NCI-H146 (cell line): ENCODE measurements at places on chromosomes 2 and 18.

DNA sequence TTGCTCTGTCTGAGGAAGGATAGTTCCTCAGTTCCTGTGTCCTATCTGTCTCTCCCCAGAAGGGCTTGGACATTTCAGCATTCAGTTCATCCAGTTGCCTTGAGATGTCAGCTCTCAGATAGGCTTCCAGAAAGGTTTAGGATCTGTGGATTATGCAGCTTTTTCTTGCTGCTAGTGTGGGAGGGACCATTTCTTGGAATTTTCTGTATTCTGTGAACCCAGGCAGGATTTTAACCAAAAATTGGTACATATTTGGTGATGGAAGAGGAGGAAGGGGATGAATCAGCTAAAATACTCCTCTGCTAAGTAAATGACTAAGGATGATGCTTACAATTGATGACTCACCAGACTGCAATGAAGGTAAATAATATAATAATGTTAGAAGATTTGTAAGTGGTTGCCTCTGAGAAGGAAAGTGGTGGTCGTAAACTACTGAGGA is 58.6 kb upstream of the DOCK10 start:
- DNase-seq = no peak

DNA sequence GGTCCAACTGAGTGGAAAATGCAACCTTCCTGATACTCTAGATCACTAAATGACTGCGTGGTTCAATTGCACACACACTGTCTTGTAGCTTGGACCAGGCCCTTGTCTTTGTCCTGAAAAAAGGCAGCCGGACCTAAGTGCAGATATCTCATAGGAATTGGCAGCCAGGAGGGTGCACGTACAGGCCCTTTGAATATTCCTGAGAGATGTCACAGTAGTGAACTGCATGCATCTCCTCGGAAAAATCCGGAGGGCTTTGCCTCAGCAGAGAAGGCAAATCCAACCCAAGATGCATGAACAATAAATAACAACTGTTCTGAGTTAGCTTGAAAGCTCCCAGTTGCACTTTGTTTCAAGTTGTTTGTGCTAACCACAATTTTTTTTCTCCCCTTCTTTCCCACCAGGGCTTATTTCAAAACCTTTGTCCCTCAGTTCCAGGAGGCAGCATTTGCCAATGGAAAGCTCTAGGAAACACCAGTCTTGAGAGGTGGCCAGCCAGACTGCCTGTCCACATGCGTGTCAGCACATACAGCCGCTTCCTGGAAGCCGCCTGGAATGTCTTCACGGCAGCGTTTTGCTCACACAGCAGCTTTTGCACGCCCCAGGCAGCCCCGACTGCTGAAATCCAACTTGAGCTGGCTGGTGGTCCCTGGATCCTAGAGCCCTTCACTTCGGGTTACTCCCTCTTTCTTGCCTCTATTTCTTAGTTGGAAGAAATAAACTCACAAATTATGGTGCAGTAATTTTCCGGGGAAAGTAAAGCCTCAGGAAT is 54.4 kb upstream of the FOSL2 start:
- no peak for DNase-seq

DNA sequence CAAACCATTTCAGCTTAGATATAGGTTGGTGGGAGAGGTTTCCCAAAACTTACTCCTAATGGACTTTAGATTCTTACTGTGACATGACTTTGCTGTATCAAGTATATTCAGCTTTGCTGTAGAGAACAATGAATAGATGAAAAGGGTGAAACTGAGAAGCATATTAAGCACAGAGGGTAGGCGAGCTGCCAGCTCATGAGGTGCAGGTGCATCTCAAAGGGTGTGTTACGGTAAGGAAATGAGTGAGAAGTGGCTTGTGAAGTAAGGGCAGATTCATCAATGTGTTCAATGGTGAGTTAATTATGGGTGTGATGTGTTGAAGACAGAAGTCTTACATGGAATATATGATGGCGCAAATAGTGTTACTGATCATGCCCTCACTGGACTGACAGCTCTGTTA is 49.3 kb downstream of the CD8B2 start:
- DNase-seq = no peak

DNA sequence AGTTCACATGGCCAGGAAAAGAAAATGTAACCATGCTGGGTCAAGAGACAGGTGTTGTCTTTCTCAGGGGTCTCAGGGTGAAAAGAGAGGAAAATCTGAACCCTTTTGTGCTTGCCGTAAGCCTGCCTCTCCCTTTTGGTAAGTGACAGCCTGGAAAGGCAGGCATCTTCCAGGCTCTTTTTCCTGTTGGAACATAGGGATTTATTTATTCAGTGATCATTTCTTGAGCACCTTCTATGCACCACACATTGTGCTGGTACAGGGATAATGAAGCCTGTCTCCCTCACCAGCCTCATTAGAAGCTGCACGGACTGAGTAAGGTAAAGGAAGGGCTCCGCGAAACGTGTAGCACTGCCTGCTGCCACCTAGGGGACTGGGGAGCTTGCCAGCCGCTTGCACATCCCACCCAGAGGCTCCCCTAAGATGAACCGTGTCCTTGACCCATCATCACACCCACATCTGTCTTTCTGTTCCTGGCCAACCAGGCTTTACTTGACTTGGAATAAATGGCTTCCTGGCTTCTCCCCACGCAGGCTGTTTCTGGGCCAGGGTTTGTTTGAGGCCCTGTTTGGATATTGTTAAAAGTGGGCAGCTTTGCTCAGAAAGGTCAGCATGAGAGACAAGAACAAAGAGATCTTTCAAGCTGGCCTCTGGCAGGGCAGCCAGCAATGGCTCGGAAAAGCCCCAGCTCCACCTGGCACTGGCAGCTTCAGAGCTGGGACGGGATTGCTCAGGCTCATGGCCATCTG is 73.3 kb upstream of the MCFD2 start:
- DNase-seq = no peak

GRCh38 chr2:240509667-240510512 is 47.9 kb downstream of the ANKMY1 start:
- DNase-seq = no peak

DNA sequence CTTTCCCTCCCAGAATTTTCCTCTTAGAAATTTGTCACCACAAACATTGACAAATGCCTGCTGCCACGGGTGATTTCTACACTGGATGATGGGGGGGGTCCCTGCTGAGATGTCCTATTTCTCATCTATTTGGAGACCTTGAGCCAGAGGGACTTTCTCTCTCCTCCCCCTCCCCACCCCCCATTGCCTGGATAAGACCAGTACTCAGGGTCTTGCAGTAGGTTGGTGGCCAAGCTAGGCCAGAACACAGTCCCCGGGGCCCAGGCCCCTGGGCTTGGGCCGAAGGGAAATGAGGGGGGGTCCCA is 560 bp upstream of the DUSP2 start:
- DNase-seq = no peak

DNA sequence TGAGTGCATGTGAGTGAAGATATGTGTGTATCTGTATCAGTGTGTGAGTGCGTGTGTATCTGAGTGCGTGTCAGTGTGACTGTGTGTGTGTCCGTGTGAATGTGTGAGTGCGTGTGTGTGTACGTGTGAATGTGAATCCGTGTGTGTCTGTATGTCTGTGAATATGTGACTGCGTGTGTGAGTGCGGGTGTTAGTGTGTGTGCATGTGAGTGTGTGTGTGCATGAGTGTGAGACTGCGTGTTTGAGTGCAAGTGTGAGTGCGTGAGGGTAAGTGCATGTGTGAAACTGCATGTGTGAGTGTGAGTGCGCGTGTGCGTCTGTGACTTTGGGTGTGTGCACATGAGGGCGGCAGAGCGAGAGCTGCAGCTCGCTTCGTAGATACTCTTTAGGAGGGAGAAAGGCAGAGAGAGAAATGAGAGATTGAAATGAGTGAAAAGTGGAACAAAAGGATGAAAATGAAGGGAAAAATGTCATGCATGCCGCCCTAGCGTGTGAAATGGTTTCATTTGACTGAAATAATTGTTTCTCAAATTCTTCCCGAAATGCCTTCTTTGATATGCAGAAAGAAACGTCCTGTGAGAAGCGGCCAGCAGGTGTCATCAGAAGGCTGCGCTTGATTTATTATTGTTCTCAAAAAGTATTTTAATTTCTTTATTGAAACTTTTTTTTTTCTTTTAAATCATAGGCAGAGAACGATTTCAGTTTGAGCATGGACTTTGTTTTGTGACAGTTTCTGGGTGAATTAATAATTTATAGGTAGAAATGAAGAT is 25.6 kb downstream of the ZNF407 start:
- DNase-seq = no peak

GRCh38 chr2:13649918-13650317 is 933.2 kb downstream of the TRIB2 start:
- no peak for DNase-seq

GRCh38 chr18:46295416-46295815 is 191.2 kb downstream of the HAUS1 start:
- DNase-seq = no peak

- no peak for DNase-seq
Observed at GRCh38 chr2:66789741-66790140, 354.8 kb downstream of the MEIS1 start.

GRCh38 chr18:24246143-24246542 is 107.3 kb downstream of the CABYR start:
- no peak for DNase-seq

GRCh38 chr2:15725101-15725781 is 133.6 kb downstream of the DDX1 start:
- no peak for DNase-seq

DNA sequence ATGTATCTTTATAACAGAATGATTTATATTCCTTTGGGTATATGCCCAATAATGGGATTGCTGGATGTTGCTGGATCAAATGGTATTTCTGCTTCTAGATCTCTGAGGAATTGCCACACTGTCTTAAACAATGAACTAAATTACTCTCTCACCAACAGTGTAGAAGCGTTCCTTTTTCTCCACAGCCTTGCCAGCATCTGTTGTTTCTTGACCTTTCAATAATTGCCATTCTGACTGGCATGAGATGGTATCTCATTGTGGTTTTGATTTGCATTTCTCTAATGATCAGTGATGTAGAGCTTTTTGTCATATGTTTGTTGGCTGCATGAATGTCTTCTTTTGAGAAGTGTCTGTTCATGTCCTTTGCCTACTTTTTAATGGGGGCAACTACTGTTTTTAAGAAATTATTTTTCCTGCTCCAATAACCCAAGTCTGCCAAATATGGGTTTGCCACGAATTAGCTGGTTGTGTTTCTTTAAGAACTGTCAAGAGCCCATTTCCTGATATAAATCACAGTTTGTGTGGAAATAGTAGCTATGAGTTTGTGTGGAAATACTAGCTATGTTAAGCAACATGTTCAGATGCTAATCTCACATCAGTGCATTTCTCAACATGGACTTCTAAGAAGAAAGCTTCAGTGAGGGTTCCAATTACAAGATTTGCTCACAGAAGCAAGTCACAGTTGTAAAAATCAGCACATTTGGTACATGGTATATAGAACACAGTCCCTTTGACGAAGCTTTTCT is 259.4 kb downstream of the ANAPC1 start:
- DNase-seq = no peak
